Activated CD4-positive, alpha-beta memory T cell treated with anti-CD3 and anti-CD28 coated beads, Interleukin-2, amount 10 ng/mL, durations not matched to agents 7 days and 5 days (primary cell): ENCODE measurements at places on chromosomes 5 and 9. TPM values are rescaled to one million over a fixed set of nuclear protein-coding genes. Genes with fewer than 3 reads are reported as not detected.

DNA sequence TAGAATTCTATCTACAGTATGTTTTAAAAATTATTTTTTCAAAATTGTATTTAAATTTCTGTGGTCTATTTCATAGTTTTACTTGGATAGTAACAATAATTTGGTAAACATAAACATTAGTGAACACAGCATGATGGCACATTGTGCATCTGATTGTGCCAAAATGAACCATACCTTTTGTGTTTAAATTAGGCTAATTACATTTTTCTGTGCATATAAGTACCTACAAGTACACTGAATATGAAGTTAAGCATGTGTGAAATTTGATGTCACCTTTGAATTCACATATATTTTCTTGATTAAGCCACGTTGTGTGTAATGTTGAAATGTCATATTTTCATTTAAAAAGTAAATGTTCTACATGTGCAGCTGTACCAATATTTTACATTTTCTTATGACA, 13.4 kb downstream of the PBX3 start:
- no peak for DNase-seq

GRCh38 chr9:93059011-93059714, 662 bp downstream of the SUSD3 start:
- peak; percentile 46 for DNase-seq

The STKLD1 gene
- 0.65 TPM for total RNA-seq

The ORM2 gene
- total RNA-seq = not detected

DNA sequence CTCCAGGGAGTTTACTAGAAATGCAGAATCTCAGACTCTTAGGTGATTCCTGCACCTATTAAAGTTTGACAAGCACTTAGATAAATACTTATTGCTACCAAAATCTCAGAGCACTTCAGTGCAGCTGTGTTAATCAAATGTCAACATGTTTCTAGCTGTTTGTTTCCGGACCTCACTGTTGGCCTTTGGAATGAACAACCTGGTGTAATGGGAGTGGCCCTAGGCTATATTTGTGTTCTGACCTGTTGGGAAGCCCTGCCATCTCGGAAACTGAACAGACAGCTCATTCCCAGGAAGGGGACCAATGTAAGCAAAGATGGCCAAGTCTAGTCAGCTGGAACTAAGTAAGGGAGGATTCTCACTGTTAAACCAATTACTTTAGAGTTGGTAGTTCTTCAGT, 145.0 kb upstream of the SLC28A3 start:
- DNase-seq = no peak
